Epithelial cell of proximal tubule (primary cell): ENCODE measurements at places on chromosomes 7 and 10.

DNA sequence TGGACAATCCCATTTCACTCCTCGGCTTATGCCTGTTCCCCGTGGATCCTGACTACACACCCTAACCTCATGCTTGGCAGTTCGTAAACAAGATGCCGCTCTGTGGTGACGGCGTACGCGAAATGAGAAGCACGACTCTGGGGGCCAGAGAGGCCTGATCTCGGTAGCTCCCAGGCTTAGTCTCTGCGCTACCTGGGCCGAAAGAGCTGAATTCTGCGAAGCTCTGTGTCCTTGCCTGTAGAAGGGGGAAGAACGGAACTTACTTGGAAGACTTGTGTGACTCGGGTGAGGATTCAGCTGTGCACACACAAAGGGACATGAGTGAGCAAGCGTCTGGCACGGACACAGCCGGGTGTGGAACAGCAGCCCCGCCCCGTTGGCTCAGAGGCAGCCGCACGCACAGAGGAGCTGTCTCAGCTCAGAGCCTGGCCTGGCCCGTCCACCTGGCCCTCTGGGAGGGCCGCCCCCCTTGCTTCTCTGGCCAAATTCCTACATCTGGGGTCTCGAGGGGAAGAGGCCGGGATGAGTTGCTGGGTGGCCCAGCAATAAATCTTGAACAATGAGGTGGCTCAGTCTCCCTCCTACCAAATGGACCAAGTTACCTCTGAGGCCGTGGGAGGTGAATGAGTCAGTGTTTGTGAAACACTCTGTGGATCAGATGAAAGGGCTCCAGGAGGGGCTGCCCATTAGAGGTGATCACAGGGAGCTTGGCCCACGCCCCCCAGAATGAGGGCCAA is 83.8 kb downstream of the PDGFA start:
- no peak for DNase-seq

GRCh38 chr7:110157631-110158362 is 933.1 kb upstream of the LRRN3 start:
- DNase-seq = no peak

GRCh38 chr7:17236603-17237002 is 61.8 kb upstream of the AHR start:
- DNase-seq = no peak

GRCh38 chr7:102944241-102944640 is 31.4 kb downstream of the LRRC17 start:
- no peak for DNase-seq

DNA sequence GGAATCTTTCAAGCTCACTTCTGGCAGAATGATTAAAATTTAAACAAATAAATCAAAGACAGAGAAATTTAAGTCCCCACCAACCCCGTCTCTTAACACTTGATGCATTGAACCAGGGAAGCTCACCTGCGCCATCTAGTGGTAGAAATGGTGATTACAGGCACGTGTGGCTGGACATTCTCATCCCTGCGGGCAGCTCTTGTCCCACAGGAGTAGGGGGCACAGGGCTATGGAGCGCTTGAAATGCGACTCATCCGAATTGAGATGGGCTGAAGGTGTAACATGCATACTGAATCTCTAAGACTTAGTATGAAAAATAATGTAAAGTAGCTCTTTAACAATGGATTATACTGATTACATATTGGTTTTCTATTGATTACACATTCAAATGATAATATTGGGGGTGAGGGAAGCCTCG is 24.8 kb upstream of the SLIT1 start:
- DNase-seq = no peak

- DNase-seq = no peak
Observed at GRCh38 chr10:80277567-80278250, 11.7 kb downstream of the MAT1A start.

GRCh38 chr7:93011351-93012294 is 106.2 kb downstream of the SAMD9 start:
- peak; percentile 12 for DNase-seq
